Activated CD4-positive, alpha-beta T cell treated with anti-CD3 and anti-CD28 coated beads for 1 hour (primary cell): ENCODE measurements at places on chromosomes 2 and 18.

DNA sequence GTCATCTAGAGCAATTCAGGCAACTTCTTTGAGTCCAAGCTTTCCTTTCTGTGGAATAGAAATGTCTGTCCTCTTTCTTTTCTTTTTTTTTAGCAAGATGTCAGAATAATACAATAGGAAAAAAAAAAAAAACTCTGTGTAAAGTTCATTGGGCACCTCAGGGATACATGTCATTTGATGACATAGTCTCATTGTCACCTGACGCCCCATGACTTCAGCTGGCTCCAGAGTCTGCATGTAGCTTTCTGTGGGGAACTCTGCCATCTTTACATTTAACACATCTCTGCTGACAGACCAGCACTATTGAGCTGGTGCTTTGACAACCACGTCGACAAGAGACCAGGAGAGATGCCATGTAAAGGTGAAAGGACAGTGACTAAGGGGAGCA, 172.5 kb upstream of the KLF7 start:
- no peak for DNase-seq

GRCh38 chr18:59927246-59927825, 27.5 kb downstream of the PMAIP1 start:
- no peak for DNase-seq

DNA sequence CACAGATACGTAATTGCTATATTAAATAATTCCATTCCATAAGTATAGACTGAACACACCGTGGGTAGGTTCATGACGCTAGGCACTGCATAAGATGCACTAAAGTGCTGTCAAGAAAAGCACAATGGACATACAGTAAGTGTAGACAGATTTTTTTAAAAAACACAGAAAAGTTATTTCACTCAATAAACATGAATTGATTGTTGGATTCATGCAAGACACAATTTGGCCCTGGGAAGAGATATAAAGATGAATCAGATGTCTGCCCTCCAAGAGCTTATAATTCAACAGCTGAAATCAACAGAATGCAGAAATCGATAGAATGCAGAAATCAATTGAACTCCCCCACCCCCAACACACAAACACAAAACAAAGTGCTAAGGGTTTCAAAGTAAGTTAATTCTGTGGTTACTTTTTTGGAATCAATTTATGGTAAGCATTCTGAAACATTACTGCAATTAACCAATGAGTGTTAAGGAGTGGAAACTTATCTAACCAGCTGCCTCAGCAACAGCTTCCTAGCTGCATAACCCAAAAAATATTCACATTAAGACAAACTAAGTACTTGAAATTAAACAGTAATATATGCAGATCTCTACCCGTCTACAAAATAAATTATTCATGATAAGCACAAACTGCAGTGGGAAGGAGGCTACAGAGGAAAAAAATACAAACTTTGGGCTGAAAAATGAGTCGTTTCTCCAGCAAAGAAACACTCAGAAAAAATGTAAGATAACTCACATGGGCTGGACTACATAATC, 1.6 kb downstream of the NBAS start:
- no peak for DNase-seq

DNA sequence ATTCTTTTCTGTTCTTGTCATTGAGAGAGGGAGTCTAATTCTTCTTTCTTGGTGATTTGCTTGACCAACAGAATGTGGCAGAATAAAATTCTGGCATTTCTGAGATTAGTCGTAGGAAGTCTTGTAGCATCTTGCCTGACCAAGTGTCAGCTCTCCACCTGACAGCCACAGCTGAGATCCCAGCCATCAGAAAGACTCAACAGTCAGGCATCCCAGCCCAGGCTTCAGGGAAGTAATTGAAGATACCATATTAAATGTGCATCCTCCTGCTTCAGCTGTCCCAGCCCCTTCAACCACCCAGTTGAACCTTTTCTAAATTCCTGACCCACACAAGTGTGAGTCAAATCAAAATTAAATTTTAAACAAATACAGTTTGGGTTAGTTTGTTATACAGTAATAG, 208.3 kb downstream of the PIK3C3 start:
- DNase-seq: no peak

DNA sequence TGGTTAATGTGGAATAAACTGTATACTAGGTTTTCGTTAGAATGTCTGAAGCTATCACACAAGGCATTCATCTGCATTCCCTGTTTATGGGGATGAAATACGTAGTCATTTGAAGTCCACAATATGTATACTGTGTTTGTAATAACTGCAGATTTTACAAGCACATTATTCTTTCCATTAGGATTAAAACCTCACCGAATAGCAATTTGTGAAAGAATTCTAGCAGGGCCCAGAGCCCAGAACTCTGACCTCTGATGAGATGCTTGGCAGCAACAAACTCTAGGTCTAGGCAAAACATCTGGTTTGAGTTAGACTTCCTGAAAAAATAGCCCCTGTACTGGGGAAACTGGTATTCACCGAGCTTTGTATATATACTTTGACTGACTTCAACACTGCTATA, 158.2 kb downstream of the SRBD1 start:
- no peak for DNase-seq

- no peak for DNase-seq
These were observed 81.3 kb upstream of the PELI1 start for GRCh38 chr2:64225491-64225890.

DNA sequence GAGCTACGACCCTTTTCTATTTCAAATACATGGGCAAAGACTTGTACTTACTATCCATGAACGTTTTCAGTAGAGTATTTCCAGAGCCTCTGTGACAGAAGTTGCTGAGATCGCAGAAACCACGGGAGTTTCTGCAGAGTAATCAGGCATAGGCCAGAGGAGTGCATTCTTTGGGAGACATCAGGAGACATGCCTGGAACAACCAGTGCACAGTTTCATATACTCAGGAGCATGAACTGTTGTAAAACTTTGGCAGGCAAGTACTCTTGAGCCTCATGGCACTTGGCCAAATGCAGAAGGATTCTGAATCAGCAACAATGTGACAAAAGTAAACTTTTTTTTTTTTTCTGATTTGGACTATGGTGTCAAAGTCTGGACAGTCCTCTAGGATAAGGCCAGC, 307.1 kb downstream of the GRB14 start:
- DNase-seq: no peak

DNA sequence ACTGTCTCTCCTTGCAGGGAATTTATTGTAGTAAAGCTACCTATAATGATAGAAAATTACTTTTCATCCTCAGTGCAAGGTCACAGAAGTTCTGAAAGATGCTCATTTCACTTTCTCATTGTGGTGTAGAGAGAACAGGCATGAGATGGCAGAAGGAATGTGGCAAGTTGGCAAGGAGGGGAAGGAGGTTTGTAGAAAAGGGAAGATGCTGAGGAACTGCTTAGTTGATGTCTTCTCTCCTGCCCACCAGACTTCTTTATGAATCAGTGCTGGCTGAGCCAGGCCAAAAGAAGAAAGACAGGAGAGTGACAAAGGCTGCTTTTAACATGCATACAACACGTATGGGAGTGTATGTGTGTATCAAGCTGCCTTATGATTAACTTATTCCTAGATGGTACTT, 164.4 kb downstream of the PRPF40A start:
- no peak for DNase-seq

GRCh38 chr18:78496079-78496478, 483.5 kb upstream of the SALL3 start:
- DNase-seq: no peak

DNA sequence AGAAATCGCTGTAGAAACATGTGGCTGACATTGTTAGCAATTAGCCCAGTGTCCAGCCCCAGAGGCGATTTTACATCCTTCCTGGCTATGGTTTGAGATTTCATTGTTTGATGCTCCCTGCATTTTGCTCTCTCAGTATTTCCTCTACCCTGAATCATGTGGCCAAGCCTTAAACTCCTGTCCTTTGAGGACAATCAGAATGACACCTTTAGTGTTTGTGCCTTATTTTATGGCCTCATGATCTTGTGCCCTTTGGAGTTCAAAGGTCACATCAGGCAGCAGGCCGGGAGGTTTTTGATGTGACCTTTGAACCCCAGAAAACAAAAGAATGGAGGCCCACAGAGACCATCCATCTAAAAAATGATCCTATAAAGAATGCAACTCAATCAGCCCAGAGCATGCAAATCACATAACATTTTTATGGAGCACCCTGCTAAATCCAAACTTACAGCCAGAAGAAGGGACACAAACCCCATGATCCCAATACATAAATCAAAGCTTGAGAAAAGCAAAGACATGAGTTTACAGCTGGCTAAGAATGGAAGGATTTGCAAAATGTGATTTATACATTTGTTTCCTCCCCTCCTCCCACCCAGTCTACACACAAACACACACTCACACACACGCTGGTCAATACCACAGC, 52.5 kb downstream of the FECH start:
- no peak for DNase-seq
